Fibroblast of skin of right biceps (primary cell): ENCODE measurements at places on chromosomes 5 and 9.

- no peak for DNase-seq
Measured at GRCh38 chr5:172276214-172276613, 7.3 kb downstream of the UBTD2 start.

DNA sequence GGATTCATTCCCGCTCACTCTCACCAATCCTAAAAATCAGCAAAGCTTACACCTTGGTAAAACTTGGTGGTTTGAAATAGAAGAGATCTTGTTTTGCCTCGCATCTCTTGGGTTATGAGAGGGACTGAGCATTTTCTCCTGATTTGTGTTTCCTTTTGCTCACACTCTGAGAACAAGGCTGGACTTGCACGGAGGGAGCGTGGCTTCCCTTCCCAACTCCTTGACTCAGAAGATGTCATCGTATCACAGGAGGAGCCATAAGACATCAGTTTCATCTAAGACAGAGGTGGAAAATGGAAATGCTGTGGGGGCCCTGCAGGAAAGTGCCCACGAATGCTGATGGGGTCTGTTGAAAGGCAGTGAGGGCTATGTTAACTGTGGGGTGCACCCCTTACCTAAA is 37.4 kb downstream of the CTSL start:
- no peak for DNase-seq

DNA sequence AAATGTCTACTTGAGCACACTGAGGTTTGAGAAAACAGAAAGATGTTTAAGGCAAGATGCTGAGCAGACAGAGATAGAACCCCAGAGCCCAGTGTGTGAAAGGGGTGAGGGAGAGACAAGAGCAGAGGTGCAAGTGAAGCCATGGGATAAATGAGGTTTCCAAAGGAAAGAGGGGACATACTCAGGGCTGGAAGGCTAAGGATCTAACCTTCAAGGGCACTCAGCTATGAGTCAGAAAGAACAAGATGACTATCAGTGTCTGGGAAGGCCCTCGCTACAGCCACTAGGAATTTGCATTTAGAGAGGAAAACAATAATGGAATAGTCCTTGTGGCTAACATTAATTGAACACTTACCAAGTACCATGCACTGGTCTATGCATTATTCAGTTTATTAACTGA is 113.7 kb downstream of the HTR4 start:
- DNase-seq = no peak

DNA sequence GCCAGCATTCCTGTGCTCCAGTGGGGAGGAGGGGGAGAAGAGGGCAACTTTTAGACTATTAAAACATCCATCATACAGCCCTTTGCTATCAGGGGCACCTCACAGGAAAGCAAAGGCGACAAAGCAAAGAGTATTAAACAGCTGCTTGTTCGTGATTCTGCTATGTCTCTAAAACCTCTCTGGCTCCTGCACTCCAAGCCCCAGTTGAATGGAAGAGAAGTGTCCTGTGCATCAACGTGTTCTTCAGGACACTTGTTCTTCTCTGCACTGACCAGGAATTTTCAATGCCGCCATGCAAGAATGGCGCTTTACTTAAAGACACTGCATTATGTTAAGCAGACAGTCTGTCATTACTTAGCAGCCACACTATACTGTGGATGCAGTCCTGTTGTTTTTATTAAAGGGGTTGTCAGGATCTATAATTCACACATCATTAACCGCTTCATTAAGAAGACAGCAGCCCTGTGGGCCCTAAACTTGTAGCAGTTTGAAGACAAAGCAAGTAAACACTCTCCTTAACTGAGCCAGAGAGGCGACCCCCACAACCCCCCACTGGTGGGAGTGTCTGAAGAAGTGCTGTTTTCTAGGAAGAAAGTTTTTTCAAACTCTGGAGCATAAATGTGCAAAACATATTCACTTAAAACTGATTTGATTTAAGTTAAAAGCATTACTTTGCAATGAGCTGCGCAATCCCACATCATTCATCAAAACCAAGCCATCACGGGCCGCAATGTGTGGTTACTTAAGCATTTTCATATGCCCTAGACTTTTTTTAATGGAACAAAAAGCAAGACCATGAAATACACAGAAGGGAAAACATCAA is 164.5 kb downstream of the ZNF608 start:
- DNase-seq = peak; percentile 74

DNA sequence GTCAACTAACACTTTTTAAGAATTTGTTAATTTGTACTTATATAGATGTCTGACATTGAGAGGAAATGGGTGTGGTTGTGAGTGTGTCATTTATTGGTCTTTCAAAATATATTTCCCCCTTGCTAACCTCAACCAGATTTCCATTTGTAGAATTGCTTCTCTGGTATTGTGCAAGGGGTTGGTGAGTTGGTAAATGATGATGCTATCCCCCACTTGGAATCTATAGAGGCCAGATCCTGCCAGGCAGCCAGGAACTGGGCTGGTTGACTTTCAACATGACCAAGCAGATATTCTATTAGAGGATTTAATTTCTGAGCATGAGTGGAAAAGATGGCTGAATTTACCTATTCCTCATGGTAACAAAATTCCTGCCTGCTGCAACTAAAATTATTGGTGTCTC is 306.6 kb upstream of the KIF2A start:
- peak; percentile 32 for DNase-seq

DNA sequence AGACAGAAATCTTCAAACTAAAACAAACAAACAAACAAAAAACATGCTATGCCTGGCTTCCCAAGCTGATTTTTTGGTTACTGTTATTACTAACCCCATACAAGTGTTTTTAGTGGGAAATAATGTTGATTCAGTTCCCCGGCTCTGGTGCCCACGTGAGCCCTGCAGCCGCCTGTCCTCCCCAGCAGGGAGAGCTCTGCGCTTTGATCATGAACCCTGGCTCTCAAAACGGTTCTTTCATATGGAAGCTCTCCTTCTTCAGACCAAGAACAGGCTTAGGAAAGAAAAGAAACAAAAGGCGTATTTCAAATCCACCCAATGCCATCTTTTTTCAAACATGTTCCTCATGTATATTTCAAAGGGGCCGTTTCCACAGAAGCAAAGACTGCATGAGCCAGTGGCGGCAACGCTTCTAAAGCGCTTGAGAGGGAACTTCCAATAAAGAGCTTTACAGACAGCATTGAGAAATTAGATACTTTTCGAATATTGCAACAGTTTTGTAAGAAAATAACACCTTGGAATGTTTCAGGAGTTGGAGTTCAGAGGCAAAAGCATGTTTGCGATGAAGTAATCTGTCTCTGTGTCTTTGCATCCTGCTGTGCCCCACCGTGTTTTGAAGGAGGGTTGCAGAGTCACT is 74.8 kb downstream of the ICE1 start:
- peak; percentile 33 for DNase-seq

DNA sequence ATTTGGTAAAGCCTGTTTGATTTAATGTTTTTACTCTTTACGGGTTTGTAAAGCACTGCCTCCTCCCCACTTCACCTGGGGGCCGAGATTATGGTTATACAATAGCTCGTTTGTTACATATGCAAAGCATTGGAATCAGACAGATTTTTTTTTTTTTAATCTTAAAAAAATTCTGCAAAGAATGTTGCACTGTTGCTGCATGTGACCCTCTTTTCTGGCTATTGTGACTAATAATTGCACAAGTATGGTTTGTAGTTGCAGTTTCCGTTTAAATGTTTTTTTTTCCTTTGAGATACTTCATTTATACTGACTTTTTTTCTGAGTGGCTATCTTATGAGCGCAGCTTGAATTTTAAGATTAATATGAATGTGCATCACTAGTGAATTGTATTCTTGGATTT is 165.3 kb downstream of the KDM4C start:
- DNase-seq = no peak

- DNase-seq = peak; percentile 69
Measured at GRCh38 chr5:110441035-110441434, 285.4 kb downstream of the TMEM232 start.

DNA sequence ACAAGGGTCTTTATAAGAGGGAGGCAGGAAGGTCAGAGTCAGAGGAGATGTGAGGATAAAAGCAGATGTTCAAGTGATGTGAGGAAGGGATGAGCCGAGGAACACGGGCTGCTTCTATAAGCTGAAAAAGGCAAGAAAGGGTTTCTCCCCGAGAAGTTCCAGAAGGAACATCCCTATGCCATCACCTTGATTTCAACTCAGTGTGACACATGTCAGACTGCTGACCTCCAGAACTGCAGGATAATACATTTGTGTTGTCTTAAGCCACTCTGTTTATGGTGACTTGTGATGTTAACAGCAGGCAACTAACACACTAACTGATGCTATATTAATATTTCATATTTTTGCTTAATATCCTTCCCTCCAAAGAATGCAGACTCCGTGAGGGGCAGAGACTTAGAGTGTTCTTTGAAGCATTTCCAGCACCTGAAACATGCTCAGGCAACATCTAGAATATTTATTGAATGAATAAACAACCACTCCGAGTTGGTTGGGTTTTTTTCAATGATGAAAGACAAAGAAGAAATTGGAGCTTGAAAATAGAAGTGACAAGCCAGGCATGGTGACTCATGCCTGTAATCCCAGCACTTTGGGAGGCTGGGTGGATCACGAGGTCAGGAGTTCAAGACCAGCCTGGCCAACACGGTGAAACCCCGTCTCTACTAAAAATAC is 77.6 kb upstream of the ADRA1B start:
- no peak for DNase-seq

DNA sequence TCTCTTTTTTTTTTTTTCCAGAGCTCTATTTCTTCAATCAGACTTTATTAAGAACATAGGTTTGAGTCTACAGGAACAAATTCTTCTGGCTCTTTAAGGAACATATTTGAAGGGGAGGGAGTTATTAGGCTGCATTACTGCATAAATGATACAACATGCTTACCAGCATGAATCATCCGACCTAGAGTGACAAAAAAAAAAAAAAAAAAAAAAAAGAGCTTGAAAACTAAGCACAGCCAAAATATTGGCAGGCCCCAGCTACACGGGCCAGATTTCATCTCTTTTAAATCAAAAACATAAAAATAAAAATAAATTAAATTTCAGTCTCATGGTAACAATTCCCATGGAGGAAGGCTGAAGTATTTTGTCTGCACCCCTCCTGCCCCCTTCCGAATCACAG is 26.3 kb downstream of the MSX2 start:
- peak; percentile 84 for DNase-seq

- no peak for DNase-seq
Measured at GRCh38 chr5:116023619-116024018, 8.7 kb upstream of the ARL14EPL start.

GRCh38 chr5:158700231-158701006 is 399.3 kb downstream of the EBF1 start:
- peak; percentile 92 for DNase-seq

DNA sequence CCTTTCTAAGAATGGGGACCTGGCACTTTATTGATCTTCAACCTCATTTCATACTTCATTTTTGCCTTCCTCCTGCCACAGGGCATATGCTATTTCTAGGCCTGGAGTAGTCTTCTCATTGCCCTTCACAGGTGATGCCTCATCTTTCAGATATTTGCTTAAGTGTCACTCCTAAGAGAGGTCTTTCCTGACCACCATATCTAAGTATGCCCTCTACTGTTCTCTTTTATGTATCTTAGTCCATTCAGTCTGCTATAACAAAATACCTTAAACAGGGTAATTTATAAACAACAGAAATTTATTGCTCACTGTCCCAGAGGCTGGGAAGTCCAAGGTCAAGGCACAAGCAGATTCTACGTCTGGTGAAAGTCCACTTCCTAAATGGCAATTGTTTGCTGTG is 99.1 kb downstream of the ADAMTS6 start:
- DNase-seq = peak; percentile 21

DNA sequence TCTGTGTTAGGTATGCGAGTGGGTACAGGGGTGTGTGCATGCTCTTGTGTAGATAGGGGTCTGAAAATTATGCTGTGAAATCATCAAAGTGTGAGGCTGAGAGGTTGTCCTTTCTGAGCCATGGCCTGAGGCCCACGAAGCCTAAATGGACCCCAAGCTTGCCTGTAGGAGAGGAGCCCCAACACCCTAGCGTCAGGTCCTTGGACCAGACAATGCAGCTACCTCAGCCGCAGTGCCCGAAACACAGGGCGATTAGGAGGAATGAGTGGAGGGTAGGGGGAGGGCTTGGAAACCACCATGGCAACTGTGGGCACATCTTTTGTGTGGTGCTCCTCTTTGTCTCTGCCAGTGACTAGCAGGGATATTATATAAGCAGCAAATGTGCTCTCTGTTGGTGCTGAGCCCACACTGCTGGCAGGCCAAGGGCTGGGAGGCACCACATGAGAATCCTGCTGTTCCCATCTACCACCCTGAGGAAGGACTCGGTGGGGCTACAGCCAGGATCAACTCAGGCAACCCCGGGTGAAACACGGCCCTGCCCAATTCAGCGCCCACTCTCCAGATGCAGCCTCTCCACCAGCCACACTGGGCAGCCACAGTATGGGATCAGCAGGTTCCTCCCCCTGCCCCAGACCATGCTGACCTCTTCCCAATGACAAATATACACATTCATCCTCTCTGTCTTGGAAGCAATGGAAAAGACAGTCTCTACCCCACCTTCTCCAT is 84.6 kb upstream of the FSTL4 start:
- no peak for DNase-seq

DNA sequence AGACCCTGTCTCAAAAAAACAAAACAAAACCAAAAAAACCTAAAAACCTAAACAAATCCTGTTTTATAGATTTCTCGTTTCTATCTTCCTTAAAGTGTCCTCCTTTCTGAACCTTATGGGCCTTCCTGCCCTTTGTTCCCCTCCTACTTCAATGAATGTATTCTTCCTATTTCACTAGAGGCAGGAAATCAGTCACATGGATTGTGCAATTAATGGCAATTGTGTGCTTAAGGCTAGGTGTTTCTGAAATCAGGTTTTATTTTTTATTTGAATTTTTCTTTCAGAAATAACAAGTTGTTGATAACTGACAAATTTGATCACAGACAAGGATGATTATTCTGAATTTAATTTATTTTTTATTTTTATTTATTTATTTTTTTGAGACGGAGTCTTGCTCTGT is 220.6 kb upstream of the SEMA6A start:
- DNase-seq = no peak

DNA sequence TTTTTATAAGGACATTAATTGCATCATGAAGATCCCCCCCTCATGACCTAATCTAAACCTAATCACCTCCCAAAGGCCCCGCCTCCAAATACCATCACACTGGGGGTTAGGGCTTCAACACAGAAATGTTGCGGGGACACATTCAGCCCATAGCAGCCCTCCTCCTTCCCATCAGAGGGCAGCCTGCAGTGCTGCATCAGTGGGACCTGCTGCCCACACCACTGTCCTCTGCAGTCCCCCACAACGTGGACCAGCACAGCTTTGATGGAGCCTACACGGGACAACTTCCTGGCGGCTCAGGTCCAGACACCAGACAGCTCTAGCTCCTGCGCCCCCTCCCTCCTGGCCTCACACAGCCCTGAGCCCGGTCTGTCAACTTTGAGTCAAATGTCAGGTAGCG is 70.3 kb downstream of the APTX start:
- DNase-seq = no peak

GRCh38 chr9:84339962-84340361 is 596 bp downstream of the SLC28A3 start:
- no peak for DNase-seq

GRCh38 chr5:452978-453710 is 10.2 kb downstream of the EXOC3 start:
- no peak for DNase-seq

DNA sequence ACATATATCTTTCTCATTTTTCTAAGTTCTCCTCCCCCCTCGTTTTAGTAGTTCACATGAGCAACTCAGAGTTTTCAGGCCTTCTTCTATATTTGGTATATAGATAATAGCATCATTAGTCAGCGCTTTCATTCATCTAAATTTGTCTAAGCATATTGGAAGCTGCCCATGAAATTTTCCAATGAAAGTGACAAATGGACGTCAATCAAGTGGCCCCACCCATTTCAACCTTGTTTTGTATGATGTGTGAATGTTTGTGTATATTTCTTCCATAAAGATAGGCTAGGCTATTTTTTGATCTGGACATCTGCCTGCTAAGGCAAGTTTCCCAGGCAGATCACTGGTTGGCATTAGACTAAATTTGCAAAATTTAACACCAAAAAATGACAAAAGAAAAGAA is 104.0 kb upstream of the SSBP2 start:
- no peak for DNase-seq
